ENCODE measurements at places on chromosomes 1 and 21.
A peak's percentile ranks its signal among the peaks of the same experiment; 100 is the strongest.

DNA sequence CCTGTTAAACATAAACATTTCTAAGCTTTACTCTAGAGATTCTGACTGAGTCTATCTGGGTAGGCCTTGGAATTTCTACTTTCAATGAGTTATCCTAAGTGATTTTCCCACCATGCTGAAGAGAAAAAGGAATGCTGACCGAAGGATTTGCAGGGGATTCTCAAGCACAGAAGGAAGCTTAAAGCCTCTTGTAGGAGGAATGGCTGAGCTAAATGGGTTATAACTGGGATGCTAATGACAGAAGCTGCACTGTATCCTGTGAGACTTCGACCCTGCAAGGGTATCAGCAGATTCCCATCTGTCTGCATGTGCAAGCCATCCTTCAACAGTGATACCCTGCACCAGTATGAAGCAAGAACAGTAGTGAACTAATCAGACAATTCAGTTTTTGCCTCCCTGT lies 35.4 kb downstream of the SLC35D1 start:
- DNase-seq: no peak

- DNase-seq: no peak
These were observed 70.7 kb downstream of the PRRX1 start for GRCh38 chr1:170734412-170735175.

DNA sequence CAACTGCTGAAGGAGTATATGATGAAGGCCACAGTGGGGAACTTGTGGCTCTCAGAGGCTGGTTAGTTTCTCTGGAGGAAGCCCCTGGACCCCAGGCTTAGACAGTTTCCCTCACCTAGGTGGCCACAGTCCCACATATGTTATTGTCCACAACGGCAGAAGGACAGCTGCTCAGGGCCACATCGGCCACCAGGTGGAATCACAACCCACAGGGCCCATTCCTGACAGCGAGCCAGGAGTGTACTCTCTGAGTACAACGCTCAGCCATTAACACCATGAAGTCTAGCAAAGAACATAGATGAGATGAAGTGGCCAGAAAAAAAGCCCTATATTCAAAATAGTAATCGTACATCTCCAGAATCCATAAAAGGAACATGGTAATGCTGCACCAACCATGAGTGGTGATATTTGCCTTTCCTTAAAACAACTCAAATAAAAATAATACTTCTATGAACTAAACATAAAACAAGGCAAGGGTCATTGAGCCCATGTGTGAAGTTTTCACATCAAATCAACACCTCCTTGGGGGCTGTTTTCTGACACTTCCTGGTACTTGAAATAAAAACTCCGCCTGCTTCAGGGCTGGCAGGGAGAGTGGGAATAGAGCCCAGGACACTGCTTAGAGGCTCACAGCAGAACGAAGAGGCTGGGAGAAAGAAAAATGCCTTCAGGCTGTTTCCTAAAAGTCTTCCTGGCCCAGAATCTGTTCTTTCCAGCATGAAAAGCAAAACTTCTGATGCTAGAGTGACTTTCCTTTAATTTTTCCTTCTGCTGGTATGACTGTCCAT lies 383.3 kb downstream of the HHAT start:
- no peak for DNase-seq

DNA sequence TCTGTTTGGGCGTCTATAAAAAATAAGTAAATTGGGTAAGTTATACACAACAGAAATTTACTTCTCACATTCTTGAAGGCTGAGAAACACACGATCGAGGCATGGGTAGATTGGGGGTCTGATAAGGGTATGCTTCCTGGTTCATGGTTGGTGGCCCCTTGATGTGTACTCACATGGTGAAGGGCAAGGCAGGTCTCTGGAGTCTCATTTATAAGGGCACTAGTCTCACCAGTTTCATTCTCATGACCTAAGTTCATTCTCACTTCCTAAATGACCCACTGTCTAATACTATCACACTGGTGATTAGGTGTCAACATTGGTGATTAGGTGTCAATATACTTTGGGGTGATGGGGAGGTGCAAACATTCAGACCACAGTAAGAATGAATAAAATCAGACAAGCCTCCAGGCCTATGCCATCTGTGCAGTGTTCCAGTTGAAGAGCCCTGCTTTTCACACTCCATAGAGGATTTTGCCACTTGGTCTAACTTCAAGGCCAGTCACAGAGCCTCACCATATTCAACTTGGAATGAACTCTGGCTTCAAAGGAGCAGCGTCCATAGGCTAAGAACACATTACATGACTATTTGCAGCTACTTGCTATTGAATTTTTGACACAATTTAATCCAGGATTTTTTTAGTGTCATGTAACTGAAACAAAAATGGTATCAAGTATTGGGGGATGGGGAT lies 2.5 kb upstream of the GBP4 start:
- DNase-seq: no peak

DNA sequence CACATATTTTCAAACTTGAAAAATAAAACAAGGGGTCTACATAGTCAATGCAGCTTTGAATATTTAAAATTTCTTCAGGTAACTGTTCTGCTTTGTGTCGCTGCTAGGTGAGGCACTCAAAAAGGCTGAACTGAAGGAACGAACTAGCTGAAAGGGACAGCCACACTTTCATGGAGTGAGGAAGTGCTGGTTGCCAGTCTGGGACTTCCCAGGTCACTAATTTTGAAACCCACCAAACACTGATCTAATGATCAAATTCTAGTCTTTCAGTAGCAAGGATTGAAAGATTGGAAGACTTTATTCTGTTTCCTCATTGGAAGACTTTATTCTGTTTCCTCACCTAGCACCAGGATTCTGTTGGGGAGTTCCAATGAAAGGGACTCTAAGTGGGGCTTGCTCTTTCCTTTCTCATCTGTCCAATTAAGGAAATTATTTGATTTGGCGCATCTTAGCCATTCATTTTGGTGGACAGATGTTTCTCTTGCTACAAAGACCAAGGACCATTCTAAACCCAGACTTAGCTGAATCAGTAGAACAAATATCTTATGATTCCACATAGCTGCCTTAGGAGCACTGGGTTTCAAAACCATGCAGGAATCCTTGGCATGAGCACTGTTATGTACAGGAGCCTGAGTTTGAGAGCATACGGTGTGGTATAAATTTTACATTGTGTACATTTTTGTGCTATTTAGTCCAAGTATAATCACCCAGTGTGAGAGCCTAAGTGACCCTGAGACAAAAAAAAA lies 10.9 kb upstream of the ARID1A start:
- no peak for DNase-seq

DNA sequence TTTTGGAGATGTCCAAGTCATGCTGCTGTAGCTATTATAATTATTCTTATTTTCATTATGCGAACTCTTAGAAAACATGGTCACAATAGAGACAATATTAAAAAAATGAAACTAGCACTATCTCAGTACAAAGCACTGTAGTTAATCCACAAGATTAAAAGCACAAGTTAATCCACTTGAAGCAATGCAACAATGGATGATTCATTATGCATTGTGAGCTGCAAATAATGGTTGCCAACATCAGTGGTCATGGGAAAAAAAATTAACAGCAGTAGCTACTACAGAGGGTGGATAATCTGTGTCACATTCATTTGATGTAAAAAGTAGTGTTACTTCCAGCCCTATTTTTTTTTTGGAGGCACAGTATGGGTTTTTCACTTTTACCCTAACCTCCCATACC lies 56.7 kb downstream of the DPT start:
- DNase-seq: no peak

DNA sequence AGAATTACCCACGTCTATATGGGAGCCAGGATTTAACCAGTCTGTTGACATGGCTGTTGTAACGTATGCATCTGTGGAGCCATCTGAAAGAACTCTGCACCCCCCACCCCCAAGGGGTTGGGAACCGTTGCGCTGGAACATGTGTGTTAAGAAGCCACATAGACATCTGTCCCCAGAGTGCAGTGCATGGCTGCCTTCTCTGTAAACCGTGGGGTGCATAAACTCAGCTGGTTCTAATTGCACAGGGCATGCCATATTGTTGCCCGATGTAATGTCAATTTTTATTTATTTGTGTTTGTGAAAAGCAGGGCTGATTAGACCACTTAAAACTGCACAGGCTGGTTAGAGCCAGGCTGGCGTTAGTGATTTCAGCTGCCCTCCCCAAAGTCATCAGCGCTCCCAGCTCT lies 70.1 kb upstream of the ROR1 start:
- peak; percentile 94 for DNase-seq

DNA sequence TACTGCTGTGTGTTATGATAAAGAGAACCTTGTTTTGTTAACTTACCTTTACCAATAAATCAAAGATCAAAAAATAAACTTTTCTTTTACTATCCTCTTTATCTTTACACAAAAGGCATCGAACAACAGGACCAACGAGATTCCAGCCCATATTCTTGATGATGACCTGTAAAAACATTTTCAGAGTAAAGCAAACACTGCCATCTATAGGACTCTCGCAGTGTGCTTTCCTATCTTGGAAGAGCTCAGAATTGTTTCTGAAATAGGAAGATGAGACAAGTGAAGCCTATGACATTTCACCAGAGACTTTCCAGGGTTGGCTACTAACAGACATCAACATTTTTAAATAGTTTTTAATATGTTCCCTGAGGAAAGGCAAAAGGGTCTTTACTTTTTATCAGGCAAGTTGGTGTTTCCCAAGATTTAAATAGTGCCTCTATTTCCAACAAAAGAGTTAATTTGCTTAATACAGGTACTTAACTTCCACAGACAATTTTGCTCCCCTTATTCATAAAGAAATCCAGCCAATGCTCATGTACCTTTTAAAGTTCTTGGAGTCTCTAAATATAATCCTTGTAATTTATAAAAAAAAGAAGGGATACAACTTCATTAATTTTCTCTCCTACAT lies 7.3 kb downstream of the GLMN start:
- peak; percentile 58 for DNase-seq

GRCh38 chr1:21933397-21934248 lies 3.5 kb downstream of the HSPG2 start:
- peak; percentile 92 for DNase-seq

DNA sequence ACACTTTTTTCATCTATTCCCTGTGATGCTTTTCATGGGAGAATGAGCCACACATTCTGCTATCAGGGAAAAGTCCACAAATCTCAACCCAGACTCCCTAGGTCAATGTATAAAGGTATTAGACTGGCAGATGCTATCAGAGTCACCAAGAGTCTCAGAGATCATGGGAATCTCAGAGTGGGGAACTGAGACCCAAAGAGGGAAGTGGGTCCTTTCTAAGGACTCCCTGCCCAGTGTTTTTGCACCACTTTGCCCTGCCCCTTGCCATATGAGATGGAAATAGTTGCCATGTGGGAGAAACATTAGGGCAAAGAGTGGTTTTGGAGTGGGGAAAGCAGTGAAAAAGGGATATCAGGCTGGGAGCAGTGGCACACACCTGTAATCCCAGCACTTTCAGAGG lies 19.1 kb upstream of the AZIN2 start:
- DNase-seq: no peak

DNA sequence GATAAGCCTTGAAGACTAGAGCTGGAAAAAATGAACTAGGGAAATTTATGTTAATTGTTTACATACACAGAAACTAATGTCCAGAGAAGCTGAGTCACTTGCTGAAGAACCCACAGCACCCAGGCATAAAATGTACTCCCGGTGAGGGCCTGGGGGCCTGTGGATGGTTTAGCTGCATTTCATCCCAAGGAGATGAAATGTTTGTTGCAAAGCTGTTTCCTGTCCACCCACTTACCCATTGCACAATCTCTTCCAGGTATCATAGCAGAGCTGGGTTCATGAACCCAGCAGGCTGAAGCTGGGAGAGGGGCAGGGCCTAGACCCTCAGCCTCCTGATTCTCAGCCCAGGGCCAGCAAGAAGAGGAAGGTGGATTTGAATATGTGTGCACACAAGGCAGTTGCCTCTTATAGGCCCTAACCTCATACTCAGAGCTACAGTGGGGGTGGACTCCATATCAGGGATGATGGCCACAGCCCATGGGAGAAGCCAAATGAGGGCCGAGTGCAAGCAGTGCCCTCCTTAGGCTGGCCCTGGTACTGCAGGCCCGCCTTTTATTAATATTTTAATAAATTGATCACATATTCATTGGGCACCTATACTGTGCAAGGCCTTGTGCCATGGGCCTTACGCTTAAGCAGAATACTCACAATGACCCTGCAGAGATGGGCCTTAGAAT lies 110.8 kb downstream of the LACTBL1 start:
- DNase-seq: no peak

DNA sequence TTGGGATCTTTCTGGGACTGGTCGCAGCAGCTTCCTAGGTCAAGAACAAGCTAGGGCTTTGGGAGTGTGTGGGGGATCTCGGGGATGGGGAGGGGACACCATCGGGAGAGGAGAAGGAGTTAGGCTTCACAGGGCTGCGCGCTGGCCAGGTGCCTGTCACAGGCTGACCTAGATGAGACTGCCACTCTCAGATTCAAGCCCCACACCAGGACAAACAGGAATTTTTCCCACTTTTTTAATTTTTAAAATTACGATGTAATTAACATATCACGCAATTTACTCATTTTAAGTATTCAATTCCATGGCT lies 180.6 kb downstream of the CAMTA1 start:
- DNase-seq: no peak

- DNase-seq: no peak
These were observed 69.3 kb downstream of the RPS6KC1 start for GRCh38 chr1:213120386-213120785.

DNA sequence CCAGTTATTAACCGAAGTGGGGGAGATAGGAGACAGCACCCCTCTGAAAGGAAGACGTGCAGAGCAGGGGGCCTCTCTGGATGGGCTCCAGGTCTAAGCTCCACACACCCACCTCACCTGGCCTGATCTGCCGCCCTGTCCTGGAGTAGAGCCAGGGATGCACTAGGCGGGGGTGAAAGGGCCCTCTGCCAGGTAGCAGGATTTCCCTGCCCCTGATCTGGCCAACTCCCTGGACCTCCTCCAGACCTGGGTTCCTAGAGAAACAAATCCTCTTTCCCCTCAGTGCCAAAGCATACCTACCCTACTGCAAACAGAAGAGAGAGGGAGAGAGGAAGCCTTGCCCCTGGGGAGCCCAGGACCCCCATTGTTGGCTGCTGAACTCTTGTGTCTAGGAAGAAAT lies 2.0 kb downstream of the CRABP2 start:
- DNase-seq: no peak

DNA sequence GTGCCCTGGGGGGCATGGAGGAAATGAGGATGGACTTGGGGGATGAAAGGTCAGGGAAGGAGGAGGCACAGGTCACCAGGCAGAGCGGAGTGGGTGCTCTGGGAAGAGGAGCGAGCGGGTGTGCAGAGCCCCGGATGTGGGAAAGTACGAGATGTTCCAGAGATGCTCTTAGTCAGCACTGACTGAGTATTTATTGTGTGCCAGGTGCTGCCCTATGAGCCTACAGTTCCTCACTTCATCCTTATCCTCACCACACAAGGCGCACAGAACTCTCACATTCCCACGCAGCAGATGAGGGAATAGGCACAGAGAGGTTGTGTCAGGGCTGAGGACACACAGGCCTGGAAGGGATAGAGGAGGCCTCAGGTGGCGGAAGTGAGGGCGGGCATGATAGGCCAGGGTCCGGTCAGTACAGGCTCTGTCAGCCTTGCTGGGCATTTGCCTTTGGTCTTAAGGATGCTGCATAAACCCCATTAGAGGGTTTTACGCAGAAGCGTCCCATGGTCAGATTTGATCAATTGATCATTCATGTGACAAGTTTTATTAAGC lies 77.3 kb downstream of the ARHGEF10L start:
- no peak for DNase-seq

Data from NCI-H2171 treated with DMSO at 0.1 percent for 48 hours (cell line).